Activated CD4-positive, alpha-beta T cell treated with anti-CD3 and anti-CD28 coated beads, Interleukin-2, amount 50 U/mL, for 4 hours (primary cell): ENCODE measurements at places on chromosomes 7 and 10.

- DNase-seq, result no peak
These were observed 6.1 kb upstream of the TMEM184A start for GRCh38 chr7:1562116-1562515.

DNA sequence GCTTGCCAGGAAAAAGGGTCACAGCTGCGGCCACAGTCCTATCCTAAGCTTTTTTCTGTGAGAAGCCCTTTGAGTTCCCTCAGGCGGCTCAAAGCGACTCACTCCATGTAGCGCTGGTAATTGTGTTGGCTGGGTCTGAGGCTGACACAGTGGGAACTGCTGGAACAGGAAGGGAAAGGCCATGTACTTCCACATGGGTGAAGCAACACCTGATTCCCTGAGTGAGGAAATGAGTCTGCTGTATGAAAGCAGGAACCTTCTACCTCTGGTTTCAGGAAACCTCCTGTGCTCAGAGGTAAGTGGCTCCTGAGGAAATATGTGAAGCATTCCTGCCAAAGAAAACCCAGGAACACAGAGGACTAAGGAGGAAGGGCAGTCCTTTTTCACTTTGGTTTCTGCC lies 734.6 kb upstream of the SORCS1 start:
- DNase-seq, result no peak

DNA sequence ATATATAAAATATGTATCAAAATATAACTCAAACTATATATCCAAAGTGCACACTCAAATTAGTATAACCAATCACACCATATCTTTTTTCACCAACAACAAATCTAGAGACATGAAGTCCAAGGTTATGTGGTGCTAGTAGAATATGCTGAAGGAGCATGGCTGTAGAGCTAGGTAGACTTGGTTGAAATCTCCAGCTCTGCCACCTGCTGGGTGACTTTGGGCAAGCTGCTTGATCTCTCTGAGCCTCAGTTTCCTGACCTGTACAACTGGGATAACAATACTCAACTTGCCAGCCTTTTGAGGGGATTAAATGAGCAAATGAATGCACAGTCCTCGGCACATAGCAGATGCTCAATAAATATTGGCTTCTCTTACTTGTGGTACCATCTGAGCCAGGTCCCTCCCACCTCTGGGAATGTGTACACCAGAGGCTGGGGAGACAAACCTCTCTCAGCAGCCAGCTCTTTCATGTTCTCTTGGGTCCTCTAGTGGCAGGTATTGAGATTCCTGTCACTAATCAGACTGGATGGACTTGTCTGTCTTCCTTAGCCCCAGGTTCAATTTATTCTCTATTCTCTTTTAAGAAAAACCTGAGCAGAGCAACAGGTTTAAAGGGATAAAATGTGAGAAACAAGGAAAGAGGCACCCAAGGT lies 94.3 kb upstream of the PDE1C start:
- no peak for DNase-seq

DNA sequence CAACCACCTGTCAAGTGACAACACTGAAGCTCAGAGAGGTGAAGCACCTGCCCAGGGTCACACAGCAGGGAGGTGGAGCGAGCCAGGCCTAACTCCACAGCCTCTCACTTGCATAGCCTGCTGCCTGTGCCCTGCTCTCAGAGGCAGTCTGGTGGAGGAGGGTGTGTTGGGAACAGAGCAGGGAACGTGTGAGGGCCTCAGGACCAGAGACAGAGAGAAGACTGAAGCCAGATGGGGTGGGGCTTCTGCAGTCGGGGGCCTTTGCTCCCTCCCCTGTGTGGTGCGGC lies 114.0 kb downstream of the PTPN20 start:
- no peak for DNase-seq

- no peak for DNase-seq
These were observed 106.9 kb upstream of the C7orf33 start for GRCh38 chr7:148483515-148484308.

DNA sequence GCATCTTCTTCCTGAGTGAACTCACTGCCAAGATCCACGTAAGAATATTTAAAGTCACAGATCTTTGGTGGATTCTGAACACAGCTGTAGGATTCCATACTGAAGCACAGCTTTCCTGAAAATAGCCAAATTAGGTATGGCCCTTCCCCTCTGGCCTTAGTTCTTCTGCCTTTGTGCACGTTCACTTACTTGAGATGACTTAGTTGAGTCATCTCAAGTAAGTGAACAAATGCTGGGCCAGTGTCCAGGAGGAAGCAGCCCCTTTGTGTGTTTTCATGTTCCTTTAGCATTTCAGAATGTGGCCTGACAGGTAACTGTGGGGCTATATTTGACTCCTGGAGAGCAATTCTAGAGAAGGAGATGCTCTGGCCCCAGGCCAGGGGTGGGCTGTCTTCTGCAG lies 51.5 kb downstream of the CCNY start:
- DNase-seq, result no peak
